Hematopoietic multipotent progenitor cell (in vitro differentiated cells): ENCODE measurements at places on chromosomes 1 and 21. TPM values are rescaled to one million over a fixed set of nuclear protein-coding genes. Genes with fewer than 3 reads are reported as not detected.

C1orf167 gene
- not detected for total RNA-seq

JAK1 gene
- 80.2 TPM for total RNA-seq

CELA2A gene
- not detected for total RNA-seq

INSRR gene
- under 0.01 TPM for total RNA-seq

OR2L2 gene
- total RNA-seq: 3.0 TPM

SPRR2B gene
- not detected for total RNA-seq

RUNX3 gene
- 22.9 TPM for total RNA-seq

CALML6 gene
- total RNA-seq: 0.27 TPM

- no peak for DNase-seq
Observed at GRCh38 chr1:95503278-95504030, 269.4 kb downstream of the RWDD3 start.

DNA sequence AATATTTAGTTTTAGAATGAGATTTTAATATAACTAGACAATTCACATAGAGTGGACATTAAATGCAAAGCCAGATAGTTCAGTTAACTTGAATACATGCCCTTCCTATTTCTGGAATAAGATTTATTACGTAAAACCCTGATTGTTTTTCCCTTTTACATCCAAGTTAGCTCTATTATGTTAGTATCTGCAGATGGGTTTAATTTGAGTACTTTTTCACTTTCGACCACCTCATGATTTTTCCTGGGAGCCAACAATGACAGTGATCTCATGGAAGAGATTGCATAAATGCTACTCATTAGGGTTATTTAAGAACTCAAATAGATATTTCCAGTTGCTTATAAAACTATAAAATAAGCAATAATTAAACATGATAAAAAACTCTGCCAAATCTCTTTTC lies 199.4 kb upstream of the PTGFR start:
- no peak for DNase-seq

GRCh38 chr1:177145106-177146070 lies 19.1 kb downstream of the ASTN1 start:
- no peak for DNase-seq

DNA sequence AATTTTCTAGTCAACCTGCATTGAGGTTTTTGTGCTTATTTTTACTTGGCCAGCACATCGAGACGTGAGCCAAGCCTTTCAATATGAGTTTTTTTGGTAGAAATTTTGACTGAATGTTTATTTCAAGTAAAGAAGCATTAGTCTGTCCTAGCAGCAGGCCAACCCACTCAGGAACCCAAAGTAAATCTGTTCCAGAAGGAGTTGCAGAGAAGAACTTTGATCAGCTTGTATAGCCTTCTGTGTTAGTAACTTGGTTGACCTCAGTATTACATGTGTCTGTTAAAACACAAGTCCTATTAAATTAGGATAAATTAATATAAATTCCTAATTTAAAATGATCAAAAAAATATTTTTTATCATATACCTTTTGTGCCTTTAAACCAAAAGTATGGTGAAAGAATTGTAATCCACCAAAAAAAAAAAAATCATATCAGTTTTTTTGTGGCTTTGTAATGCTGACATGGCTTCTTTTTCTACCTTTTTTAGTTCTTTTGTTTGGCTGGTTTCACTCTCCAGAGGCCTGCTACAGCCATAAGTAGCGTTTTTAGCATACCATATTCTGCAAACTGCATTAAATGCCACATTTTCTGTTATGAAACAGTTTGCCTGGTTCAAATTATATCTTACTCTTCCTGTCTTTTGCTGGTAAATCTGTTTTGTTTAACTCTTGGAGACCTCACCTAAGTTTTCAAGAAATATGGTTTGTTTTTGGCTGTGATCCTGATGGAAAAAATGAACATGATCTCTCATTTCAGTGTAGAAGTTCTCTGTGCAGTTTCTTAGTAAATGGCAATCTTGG lies 39.5 kb downstream of the ATF6 start:
- no peak for DNase-seq

DNA sequence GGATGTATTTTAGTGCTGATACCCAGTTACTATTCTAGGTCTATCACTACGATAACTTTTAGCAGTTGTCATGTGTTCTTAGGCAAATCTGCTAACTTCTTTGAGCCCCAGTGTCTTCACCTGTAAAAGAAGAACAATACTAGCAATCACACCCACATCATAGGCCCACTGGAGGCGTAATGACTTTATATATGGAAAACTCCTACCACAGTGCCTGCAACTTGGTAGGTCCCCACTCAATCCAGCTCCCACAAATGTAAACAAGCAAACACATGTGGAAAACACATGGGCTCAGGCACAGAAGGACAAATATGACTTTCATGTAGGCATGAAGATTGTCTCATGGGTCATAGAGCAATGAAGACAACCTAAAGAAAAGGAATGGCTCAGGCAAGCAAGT lies 115.8 kb downstream of the TBX19 start:
- DNase-seq: no peak

DNA sequence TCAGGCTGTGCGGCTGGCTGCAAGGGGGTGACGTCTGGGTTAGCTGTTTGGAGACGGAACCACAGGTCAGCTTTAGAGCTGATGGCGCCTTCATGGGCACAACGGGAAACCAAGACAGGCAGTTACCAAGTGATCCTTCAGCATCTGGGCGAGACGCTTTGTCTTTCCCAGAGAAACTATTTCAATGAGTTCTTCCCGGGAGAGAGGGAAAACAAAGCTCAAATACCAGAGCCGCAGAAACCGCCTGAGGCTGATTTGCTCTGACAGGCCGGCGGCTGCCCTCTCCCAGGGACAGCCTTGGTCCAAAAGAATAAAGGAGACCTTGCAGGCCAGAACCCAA lies 76.5 kb downstream of the CD58 start:
- no peak for DNase-seq

DNA sequence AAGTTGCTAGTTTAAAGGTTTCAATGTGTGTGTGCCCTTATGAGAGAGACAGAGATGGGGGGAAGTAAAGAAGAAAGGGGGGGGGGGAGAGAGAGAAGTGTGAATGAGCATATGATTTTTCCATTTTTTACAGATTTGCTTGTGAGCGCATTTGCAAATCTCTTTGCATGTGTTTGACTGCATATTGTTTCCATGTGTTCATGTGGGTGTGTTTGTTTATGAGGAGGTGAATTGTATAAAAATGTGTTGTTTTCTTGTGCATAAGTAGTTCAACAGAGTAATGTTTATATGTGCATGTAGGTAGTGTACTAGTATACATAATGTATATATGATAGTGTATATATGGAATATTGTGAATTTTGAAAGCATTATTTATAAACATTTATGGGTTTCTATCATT lies 205.9 kb upstream of the SPAG17 start:
- DNase-seq: no peak

DNA sequence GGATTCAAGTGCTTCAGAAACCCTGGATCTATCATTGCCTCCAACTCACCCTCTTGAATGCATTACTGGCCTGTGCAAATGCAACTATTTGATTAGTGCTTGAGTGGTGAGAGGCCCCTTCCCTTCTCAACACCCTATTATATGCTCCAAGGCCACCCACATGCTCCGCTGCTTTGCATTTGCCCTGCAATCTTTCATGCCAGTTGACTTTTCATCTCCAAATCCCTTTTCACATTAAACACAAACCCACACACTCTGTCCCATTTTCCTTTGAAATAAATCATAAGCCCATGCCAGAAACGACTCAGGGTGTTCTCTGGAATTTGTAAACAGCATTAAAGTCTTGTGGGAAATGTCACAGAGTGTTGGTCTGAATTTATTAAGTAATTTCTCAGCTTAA lies 78.9 kb upstream of the CTTNBP2NL start:
- DNase-seq: no peak

- no peak for DNase-seq
Observed at GRCh38 chr1:225483818-225484656, 56.2 kb upstream of the LBR start.

DNA sequence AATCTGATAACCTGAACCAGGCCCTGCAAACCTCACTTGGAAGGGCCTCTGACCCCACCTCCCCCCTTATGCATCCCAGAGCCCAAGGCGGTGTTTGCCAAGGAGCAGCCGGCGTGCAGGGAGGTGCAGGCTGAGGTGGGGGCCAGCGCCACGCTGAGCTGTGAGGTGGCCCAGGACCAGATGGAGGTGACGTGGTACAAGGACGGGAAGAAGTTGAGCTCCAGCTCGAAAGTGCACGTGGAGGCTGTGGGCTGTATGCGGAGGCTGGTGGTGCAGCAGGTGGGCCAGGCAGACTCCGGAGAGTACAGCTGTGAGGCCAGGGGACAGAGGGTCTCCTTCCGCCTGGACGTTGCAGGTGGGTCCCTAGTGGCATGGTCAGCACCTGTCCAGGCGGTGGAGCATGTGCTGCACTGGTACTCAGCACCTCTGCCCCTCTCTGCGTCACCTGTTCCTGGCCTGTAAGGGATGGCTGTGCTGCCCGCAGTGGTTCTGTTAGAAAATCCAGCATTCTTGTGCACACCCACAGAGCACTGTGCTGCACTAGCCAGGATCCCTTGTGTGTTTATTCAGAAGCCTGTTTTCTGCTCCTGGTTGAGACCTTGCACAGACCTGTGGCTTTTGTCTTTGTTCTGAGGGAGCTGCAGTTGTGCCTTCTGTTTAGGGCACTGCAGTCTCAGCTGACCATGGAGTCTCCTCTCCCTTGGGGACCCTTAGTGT lies 11.6 kb downstream of the OBSCN start:
- DNase-seq: no peak

DNA sequence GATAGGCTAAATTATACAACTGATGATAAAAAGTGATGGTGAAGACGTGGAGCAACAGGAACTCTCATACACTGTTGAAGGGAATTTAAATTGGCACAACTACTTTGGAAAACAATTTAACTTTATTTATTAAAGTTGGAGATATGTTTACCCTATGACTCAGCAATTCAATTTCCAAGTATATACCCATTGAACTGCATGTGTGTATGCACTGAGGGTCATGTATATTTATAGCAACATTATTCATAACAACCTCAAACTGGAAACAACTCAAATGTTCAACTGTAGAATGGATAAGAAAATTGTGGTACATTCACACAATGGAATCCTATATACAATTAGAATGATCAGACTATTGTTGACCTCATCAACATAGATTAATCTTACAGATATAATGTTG lies 16.5 kb upstream of the BCAS2 start:
- DNase-seq: no peak

DNA sequence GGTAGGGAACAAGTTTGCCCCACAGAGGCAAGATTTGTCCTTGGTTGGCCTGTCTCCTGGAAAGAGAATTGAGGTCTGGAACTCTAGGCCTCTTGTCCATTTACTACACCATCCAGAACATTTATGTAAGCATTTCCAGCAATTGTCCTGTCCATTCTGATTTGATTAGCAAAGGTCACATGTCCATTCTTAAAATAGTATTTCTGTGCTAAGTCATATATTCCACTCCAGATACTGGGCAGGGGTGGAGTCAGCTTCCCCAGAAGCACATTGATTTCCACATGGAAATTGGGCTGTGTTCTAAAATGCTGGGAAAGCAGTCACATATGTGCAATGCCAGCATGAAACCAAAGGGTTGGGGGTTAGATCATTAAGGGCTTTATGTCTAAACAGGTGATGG lies 21.5 kb upstream of the FMN2 start:
- no peak for DNase-seq
